Omental fat pad (tissue), 4 donors: ENCODE measurements at places on chromosomes 1 and 21. TPM values are rescaled to one million over a fixed set of nuclear protein-coding genes. Genes with fewer than 3 reads are reported as not detected.

DNA sequence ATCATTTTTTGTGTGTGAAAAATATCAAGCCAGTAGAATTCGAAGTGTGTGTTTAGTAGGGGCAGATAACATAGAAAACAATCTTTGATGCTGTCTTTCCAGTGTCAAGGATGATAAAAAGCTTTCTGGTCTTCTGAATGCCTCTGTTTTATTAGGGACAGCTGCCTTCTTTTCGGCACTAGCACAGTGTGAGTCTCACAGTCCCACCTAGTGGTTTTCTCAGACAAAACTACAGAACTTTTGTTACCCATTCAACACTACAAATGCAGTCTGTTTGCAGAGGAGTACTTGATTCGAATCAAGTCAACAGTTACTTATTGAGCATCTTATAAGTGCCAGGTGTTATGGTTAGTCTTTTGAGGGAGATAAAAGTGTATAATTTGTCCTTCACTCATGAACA lies 30.6 kb upstream of the MCOLN3 start:
- no peak for DNase-seq

DNA sequence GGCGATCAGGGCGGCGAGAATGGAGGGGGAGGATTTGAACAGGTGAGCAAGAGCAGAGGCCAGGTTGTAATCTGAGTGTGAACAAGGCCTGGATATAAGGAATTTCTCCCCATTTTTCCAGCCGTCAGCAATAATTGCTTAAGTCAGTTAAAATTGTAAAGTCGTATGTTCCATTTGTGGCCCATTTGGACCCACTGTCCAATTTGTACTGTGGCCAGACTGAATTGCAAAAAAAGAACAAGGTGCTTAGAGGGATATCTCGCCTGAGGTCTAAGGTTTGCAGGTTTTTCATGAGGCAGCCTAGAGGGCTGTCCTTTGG lies 1.0 kb downstream of the ERVH48-1 start:
- no peak for DNase-seq

- no peak for DNase-seq
Measured at GRCh38 chr21:25895565-25896205, 160.9 kb downstream of the GABPA start.

Gene HFM1
- total RNA-seq, result 0.50 TPM

Gene LAMTOR2
- 45.8 TPM for total RNA-seq

DNA sequence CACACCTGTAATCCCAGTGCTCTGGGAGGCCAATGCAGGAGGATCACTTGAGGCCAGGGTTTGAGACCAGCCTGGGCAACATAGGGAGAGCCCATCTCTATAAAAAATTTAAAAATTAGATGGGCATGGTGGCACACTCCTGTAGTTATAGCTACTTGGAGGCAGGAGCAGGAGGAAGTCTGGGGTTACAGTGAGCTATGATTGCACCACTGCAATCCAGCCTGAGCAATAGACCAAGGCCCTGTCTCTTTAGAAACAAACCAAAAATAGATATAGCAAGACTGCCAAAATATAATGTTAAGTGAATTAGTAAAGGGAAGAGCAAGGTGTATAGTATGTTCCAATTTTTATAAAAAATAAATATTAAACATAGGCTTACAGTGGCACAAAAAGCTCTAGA lies 28.8 kb downstream of the PLEKHO1 start:
- DNase-seq, result no peak

DNA sequence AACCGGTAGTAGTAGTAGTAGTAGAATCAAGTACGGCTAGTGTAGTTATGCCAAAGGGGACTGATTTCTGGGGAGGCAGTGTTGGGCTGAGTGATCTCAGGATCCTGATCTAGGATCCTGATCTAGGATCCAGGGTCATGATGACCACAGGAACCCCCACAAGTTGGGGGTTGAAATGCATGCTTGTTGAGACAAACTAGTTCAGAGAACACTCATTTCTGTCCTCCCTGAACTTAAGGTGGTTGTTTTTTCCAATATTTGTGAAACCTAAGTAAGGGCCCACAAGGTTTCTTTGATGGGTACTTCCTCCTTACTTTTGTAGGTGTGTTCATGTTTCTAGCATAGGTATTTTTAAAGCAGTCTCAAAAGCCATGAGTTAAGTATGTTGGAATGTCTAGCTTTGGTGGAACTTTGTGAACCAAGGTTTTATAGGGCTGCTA lies 33.9 kb upstream of the PDC start:
- no peak for DNase-seq

Gene MYCL
- total RNA-seq, result 1.3 TPM

Gene GOLT1A
- not detected for total RNA-seq

- DNase-seq, result no peak
Measured at GRCh38 chr1:58964880-58965279, 181.0 kb upstream of the JUN start.

Gene C1orf185
- not detected for total RNA-seq

Gene PRKAA2
- 2.1 TPM for total RNA-seq

DNA sequence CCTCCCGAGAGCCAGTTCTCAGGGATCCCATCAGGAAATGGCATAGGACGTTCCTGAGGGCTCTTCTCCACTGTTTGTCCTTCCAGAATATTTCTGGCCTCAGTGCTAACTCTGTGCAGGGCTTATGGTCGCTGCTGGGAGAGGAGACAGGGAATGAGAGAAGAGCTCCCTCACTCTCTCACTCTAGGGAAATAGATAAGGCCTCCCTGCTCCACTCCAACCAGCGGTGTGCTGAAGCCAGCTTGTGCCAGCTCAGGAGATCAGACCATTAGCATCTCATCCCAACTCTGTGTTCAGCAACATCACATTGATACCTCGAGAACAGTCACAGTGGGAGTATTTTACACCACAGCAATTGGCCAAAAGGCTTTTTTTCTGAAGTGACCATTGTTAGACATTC lies 49.2 kb upstream of the ZC3H12A start:
- DNase-seq, result no peak

Gene CELSR2
- total RNA-seq, result 1.7 TPM

DNA sequence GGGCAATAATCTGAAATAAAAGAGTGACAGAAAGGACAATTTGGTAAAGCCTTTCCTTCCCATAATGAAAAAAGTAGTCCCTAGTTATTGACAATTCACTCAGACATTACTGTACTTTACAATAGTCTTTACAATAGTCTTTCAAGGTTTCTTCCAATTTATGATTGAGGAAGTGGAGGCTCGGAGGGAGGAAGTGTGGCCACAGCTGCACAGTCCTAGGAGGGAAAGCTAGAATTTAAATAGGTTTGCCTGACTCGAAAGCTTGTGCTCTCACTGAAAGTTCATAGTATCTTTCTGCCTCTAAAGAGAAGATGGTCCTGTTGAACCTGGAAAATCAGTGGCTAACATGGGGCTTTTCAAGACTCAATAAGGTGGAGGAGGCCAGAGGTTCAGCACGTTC lies 203.2 kb downstream of the SDCCAG8 start:
- DNase-seq, result no peak

- peak; percentile 59 for DNase-seq
Measured at GRCh38 chr1:64469977-64470664, at the start of gene CACHD1. TSS of gene CACHD1 (plus strand) at chr1:64470129. CDS start at chr1:64470745, 616 bp downstream.

GRCh38 chr1:161092621-161093028 lies 3.3 kb upstream of the NECTIN4 start:
- DNase-seq, result no peak

DNA sequence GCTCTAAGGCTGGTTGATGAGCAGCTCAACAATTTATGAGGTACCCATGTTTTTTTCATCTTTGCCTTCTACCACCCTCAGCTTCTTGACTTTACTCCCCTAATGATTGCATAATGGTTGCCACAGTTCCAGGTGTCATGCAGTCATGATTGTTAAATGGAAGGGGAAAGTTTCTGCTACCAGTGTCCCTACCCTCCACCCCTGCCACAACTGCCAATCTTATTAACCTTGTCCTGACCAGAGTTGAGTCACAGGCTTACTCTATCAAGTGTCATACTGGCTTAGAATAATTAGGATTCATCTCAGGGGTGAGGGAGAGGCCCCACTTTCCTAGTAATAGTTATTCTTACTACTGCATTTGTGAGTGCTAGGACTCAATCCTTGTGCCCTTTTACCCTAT lies 7.9 kb upstream of the FUBP1 start:
- DNase-seq, result no peak

Gene NOTCH2
- total RNA-seq, result 72.5 TPM

- no peak for DNase-seq
Measured at GRCh38 chr1:188140958-188141357, 1312.2 kb downstream of the PLA2G4A start.

GRCh38 chr1:8911416-8912309 lies 33.2 kb upstream of the ENO1 start:
- no peak for DNase-seq

GRCh38 chr1:61377242-61377958 lies 295.0 kb downstream of the NFIA start:
- no peak for DNase-seq

GRCh38 chr1:158286941-158287346 lies 2.8 kb upstream of the CD1C start:
- DNase-seq, result no peak

DNA sequence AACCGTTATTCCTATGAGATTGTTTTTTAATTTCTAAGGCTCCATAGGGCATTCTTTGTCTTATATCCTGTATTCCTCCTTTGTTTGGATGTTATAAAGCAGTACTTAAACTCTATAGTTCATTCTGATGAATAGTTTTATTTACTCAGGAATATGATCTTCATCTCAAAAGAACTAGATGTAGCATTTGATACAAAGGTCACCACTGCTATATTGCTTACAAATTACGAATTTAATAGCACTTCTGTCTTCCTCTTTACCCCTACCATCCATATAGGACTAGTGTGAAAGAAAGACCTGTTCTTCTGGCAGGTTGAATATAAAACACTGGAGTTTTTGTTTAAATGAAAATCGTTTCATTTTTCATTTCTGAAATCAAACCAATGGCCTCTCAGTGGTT lies 468.1 kb upstream of the CXADR start:
- DNase-seq, result no peak

- DNase-seq, result no peak
Measured at GRCh38 chr21:24259241-24259640, 1348.0 kb downstream of the MRPL39 start.

DNA sequence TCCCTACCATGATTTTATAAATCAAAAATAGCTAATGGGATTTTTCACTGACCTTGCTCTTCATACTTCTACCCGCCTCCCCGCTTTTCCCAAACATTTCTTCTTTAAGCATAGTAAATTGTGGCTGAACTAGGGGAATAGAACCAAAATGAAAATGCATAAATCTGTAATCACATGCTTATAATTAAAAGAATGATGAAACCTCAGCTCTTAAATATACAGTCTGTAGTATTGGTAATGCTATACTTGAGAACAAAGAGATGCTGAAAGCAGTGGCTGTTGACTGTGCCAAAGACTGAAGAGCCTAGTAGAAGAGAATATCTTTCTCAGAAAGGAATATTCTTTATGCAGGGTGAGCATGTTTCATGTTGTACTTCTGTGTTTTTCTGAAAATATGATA lies 249.1 kb downstream of the GREM2 start:
- no peak for DNase-seq

Gene PTGER3
- total RNA-seq, result 27.0 TPM

GRCh38 chr1:41619511-41620364 lies 135.3 kb upstream of the EDN2 start:
- DNase-seq, result no peak

- no peak for DNase-seq
Measured at GRCh38 chr1:223110952-223111351, 32.1 kb downstream of the TLR5 start.
